Nasal cavity respiratory epithelium epithelial cell of viscerocranial mucosa (primary cell): ENCODE measurements at places on chromosomes 11 and 22. TPM values are rescaled to one million over a fixed set of nuclear protein-coding genes. Genes with fewer than 3 reads are reported as not detected.

Gene CRYBA4
- total RNA-seq: not detected in 2 replicates

Gene CHRM1
- total RNA-seq: not detected in 2 replicates

Gene OR51V1
- total RNA-seq: not detected in 2 replicates

Gene OLFML1
- total RNA-seq: not detected in 2 replicates

Gene ZW10
- total RNA-seq: 23.6 and 25.6 TPM in 2 replicates

Gene E2F8
- under 0.01 and 0.14 TPM in 2 replicates for total RNA-seq

Gene TRIM48
- total RNA-seq: not detected in 2 replicates

Gene RGL4
- not detected in 2 replicates for total RNA-seq

Gene OR2D2
- under 0.01 and 0.21 TPM in 2 replicates for total RNA-seq
